Smooth muscle cell of trachea (primary cell): ENCODE measurements at places on chromosomes 6 and 20. TPM values are rescaled to one million over a fixed set of nuclear protein-coding genes. Genes with fewer than 3 reads are reported as not detected.

The RUNX2 gene
- 2.2 and 4.5 TPM in 2 replicates for total RNA-seq

The PRRT1 gene
- total RNA-seq, result 0.33 and 0.44 TPM in 2 replicates

The MATN4 gene
- total RNA-seq, result 0.33 TPM in 1 of 2 replicates, not detected in the other

The RAET1G gene
- total RNA-seq, result 5.7 and 5.8 TPM in 2 replicates

The TSPO2 gene
- total RNA-seq, result not detected in 2 replicates

The MRPS10 gene
- 41.5 and 65.3 TPM in 2 replicates for total RNA-seq

The LY86 gene
- not detected in 2 replicates for total RNA-seq

The COL21A1 gene
- total RNA-seq, result 4.6 and 17.6 TPM in 2 replicates
